Thoracic aorta (tissue), 2 donors: ENCODE measurements at places on chromosomes 11 and 22.

DNA sequence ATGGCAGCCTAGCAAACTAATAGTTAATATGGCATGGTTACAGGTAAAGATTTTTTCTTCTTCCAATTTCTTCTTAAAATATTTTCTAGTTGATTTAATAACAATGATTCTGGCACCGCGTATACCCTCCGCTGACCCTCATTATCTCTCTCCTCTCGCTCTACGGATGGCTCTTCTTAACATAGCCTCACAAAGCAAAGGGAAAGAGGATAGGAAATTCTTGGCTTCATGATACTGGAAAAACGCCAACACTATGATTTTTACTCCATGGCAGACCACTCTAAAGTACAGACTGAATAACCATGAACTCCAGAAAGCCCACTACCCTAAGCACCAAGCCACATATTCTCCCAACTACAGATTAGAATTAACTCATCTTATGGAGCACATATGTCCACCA is 6.1 kb downstream of the PI4KA start:
- DNase-seq, result no peak

GRCh38 chr11:85627332-85627997 is at the start of gene DLG2:
Gene DLG2 (minus strand): TSS chr11:85627344.
- DNase-seq, result no peak

- no peak for DNase-seq
Measured at GRCh38 chr11:4673781-4674180, 23.9 kb downstream of the OR51E2 start.

- DNase-seq, result no peak
Measured at GRCh38 chr11:30333405-30333804, 10.5 kb downstream of the ARL14EP start.

DNA sequence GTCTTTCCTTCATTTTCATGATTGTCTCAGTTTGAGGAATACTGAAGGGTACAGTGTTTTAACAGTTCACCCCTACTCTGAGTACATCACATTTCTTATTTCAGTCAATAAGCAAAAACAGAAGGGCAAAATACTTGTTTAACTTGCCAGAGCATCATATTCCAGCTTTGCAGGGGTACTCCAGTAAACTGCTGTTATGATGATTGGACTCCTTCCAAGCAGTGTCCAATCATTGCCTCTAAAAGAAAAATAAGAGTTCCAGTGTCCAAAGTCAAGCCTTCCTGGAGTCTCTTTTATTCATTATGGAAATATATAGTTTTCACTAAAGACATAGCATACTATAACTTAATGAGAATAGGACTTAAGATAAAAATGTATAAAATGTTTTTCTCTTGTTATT is 105.1 kb downstream of the FANCF start:
- no peak for DNase-seq

GRCh38 chr22:37771702-37772427 is 35.9 kb upstream of the GCAT start:
- no peak for DNase-seq

DNA sequence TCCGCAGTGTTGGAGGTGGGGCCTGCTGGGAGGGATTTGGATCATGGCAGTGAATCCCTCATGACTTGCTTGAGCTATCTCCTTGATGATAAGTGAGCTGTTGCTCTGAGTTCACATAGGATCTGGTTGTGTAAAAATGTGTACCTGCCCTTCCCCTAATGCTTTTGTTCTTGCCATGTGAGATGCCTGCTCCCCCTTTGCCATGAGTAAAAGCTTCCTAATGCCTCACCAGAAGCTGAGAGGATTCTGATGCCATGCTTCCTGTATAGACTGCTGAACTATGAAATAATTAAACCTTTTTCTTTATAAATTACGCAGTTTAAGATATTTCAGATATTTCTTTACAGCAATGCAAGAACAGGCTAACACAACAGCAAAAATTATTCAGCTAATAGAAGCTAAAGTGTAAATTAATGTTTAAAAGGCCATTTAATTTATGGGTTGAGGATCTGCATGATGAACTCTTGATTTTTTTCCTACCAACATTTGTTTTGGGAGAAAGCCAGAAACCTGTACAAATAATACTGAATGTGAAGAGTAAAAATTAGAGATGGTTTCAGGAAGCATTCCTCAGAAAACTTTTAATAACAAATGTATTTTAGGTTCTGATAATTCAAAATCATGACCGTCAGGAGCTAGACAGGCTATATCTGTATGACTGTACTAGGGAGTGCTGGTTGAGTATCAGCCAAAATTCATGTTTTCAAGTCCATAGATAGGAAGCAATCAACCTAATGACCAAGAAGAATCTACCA is 177.5 kb upstream of the GRIA4 start:
- DNase-seq, result no peak

- DNase-seq, result peak; percentile 1
Measured at GRCh38 chr22:49965091-49966040, 4.8 kb downstream of the PIM3 start.

DNA sequence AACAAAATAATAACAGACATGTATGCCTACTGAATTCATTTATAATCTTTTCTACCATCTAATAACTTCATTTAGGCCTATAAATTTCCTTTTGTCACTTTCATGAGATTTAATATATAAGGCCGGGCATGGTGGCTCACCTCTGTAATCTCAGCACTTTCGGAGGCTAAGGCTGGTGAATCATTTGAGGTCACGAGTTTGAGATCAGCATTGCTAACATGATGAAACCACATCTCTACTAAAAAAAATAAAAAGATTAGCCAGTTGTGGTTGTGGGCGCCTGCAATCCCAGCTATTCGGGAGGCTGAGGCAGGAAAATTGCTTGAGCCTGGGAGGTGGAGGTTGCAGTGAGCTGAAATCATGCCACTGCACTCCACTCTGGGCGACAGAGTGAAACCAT is 14.2 kb upstream of the NTM start:
- DNase-seq, result no peak

DNA sequence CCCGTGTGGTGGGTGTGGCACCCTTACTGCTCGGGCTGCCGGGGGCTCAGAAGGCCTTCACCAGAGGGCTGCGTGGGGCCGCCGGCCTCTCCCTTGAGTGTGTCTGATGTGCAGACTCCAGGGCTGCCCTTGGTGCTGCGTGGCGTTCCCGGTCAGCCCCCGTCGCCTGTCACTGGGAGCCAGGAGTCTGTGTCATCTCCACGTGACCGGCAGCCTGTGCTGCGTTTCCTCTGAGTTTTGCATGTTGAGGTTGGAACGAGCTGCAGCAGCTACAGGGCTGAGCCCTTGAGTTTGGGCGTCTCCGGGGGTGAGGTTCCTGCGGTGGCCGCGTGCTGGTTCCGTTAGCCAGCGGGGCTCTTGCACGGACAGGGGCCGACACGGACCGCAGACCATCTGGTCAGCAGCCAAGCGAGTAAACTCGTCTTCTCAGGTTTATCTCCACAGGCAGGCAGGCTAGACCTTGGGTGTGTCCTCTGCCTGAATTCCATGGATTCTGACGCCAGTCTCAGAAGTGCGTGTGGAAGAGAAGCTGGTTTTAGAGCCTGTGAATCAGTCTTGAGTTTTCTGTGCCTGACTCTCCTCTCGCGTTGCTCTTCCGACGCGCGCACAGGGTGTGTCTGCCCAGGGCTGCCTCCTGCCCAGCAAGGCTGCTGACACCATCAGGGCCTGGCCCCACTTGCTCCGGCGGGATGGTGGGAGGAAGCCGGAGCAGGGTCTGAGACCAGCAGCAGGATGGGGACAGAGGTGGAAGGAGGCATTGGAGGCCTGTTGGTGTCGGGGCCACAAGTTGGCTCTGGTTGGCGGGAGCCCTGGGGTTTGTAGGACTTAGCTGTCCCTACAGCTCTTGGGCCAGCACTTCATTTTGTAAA is 10.5 kb downstream of the PTDSS2 start:
- no peak for DNase-seq

DNA sequence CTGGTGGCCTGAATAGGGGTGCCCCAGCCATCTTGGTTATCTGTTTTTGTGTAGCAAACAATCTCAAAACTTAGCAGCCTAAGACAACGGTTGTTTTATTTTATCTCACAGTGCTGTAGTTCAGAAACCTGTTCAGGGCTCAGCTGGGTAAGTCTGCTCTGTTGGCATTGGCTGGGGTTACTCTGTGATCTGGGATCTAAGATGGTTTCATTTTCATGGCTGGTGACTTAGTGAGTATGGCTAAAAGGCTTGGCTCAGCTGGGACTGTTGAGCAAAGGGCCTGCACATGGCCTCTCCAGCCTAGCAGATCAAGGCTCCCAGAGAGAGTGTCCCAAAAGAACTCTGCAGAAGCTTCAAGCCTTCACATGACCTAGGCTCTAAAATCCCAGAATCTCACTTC is 60.8 kb upstream of the POU2AF1 start:
- no peak for DNase-seq

DNA sequence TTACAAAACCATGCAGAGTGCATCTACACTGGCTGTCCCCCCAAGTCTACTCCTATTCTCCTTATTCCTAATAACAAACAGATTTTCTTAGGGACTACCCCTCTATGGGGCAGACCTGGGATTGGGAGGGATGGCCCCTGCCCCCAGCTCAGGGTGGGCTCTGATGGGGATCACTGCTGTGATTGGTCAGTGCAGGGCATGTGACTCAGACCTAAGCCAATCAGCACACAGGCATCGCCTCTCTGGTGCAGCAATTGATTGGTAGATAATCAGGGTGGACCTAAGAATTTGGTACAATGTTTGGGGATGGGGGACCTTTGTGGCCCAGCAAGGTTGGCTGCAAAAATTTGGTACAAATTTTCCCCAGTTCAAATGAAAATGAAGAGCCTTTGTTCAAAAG is 57.2 kb upstream of the SHANK2 start:
- DNase-seq, result no peak

DNA sequence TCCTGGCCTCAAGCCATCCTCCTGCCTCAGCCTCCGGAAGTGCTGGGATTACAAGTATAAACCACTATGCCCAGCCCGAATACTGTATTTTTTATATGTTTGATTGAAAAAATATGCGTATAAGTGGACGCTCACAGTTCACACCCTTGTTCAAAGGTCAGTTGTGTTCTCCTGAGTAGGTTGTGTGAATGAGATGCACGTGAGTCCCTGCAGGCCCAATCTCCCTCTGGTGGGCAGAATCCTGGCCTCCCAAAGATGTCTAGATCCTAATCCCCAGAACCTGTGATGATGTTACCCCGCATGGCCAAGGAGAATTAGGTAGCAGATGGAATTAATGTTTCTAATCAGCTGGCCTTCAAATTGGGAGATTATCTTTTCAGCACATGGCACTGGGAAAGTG is 41.9 kb downstream of the CTTN start:
- DNase-seq, result no peak

DNA sequence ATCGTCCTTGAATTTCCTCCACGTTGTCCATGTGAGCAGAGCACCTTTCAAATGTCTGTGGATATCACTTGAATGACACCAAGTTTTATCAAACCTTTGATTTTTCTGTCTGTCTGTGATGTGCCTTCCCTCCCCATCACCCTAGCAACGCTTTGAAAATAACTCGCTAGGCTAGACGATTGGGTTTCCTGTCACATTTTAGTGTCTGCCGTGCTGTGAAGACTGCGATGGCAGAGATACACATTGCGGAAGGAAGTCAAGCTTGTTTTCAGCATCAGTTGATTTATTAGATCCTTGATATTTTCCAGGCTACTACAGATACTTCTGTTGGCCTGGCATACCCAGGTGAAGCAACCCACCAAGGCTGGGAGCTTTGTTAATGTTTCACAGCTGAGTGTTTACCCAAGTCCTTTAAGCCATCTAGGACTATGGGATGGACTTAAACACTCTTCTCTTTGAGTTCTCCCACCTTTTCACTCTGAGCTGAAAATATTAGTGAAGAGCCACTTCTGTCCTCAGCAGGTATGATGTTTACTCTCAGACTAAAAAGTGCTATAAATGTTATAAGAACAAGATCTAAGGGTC is 93.6 kb upstream of the CD44 start:
- no peak for DNase-seq

- DNase-seq, result no peak
Measured at GRCh38 chr11:125957618-125958332, 11.9 kb downstream of the VSIG10L2 start.

GRCh38 chr22:33329398-33329797 is 271.2 kb upstream of the SYN3 start:
- no peak for DNase-seq

- DNase-seq, result no peak
Measured at GRCh38 chr22:30284172-30284571, 5.1 kb downstream of the CASTOR1 start.

- no peak for DNase-seq
Measured at GRCh38 chr11:12053606-12054361, 45.4 kb upstream of the DKK3 start.

DNA sequence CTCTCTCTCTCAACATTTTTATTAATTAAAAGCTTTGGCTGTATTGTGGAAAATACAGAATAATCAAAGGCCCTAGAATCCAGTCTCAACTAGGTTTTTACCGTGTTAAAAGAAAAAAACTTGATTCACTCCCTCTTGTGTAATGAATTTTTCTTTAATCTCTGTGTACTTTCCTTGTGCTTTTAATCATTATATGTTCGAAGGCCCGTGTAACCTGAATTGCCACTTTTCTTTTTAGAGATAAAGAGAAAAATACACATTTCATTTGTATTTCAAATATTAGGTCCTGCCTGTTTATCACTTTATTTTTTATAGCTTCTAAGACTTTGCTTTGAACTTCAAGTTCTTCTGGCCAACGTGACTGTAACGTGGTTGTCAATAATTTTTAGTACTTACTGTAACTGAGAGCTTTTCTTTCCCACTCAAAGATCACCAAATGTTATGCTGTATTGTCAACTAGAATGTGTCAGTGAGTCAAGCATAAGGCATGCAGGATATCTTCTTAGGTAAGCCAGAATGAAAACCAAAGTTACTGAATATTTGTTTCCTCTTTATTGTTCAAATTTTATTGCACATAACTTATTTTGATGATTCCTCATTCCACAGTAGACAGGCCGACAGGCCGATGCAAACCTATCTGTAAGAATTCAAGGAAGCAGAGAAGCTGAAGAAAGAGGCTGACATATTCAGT is 23.3 kb upstream of the FAR1 start:
- no peak for DNase-seq

GRCh38 chr11:98549571-98549970 is 471.2 kb upstream of the CNTN5 start:
- no peak for DNase-seq

DNA sequence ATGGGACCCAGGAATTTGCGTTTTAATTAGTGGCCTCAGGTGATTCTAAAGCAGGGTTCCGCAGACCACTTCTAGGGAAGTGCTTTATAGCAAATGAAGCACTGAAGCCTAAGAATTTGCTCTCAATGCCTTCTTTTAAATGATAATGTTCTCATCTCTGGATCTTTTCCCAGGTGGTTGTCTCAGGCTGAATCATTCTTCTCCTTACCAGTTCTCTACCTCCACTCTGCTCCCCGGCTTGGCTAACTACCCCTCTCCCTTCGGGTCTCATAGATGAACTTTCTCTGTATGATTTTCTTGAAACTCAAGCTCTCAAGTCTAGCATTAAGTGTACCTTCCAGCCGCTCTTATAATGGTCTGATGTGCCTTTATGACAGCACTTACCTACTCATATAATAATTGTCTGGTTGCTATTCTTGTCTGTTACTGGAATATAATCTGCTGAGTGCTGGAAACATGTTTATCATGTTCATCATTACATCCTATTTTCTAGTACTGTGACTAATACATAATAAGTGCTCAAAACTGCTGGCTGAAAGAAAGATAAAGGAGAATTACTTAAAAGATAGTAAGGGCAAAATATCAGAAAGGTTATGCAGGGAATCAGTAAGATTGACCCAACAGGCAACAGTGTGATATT is 195.9 kb upstream of the SESN3 start:
- DNase-seq, result no peak

GRCh38 chr11:66106786-66107599 is 36.9 kb downstream of the PACS1 start:
- no peak for DNase-seq
